ENCODE measurements at places on chromosomes 5 and 9. TPM values are rescaled to one million over a fixed set of nuclear protein-coding genes. Genes with fewer than 3 reads are reported as not detected.

The CCDC192 gene
- not detected for total RNA-seq

The PAPPA gene
- total RNA-seq = 0.68 TPM

The IFNB1 gene
- total RNA-seq = under 0.01 TPM

The GPR151 gene
- not detected for total RNA-seq

The CCDC171 gene
- 2.3 TPM for total RNA-seq

The PDGFRB gene
- under 0.01 TPM for total RNA-seq

The PPP3R2 gene
- not detected for total RNA-seq

The GABRB2 gene
- not detected for total RNA-seq

The FBLL1 gene
- 3.1 TPM for total RNA-seq

The TMC1 gene
- 0.71 TPM for total RNA-seq

The IFNA13 gene
- total RNA-seq = not detected

The ARHGEF28 gene
- total RNA-seq = 58.1 TPM

The C5orf34 gene
- total RNA-seq = 1.3 TPM

The SLC34A3 gene
- total RNA-seq = under 0.01 TPM

The SLC36A3 gene
- total RNA-seq = not detected

The TAF11L10 gene
- total RNA-seq = not detected

The IFNA2 gene
- total RNA-seq = not detected

The SIGMAR1 gene
- total RNA-seq = 84.9 TPM

The UAP1L1 gene
- 4.8 TPM for total RNA-seq

The CD14 gene
- 6.6 TPM for total RNA-seq

The DRD1 gene
- total RNA-seq = not detected

The IFNK gene
- not detected for total RNA-seq

The PCDHA7 gene
- 0.64 TPM for total RNA-seq

The DOCK8 gene
- 0.34 TPM for total RNA-seq

The TMEM215 gene
- total RNA-seq = not detected

The ZDHHC11B gene
- 0.14 TPM for total RNA-seq

The SPINK7 gene
- total RNA-seq = 37.3 TPM

The JAKMIP2 gene
- not detected for total RNA-seq

The NUTM2F gene
- total RNA-seq = not detected

The PCDHGA7 gene
- under 0.01 TPM for total RNA-seq

The SH3TC2 gene
- 6.0 TPM for total RNA-seq

The GPR21 gene
- total RNA-seq = 1.4 TPM

The PFN3 gene
- total RNA-seq = not detected

The MACIR gene
- total RNA-seq = 9.2 TPM

The LTC4S gene
- total RNA-seq = not detected

The NOXA1 gene
- total RNA-seq = 3.3 TPM

The TMEM171 gene
- 0.68 TPM for total RNA-seq

The TRIM36 gene
- total RNA-seq = 0.71 TPM

The NR5A1 gene
- total RNA-seq = not detected

The DMRT3 gene
- total RNA-seq = not detected

The FBXL7 gene
- total RNA-seq = under 0.01 TPM

The COL23A1 gene
- under 0.01 TPM for total RNA-seq

The RAB3C gene
- not detected for total RNA-seq

The ESM1 gene
- not detected for total RNA-seq

The PIP5KL1 gene
- total RNA-seq = 4.3 TPM

The TXNDC8 gene
- not detected for total RNA-seq

The LCN12 gene
- total RNA-seq = not detected

The PSMD5 gene
- 25.1 TPM for total RNA-seq

The THOC3 gene
- total RNA-seq = 111 TPM

The SLC4A9 gene
- total RNA-seq = 0.07 TPM

The NME5 gene
- under 0.01 TPM for total RNA-seq

The MPDZ gene
- total RNA-seq = 30.1 TPM

The FOXD4L5 gene
- total RNA-seq = under 0.01 TPM

The HRH2 gene
- total RNA-seq = not detected

The ENTR1 gene
- 77.6 TPM for total RNA-seq

The PLPP7 gene
- not detected for total RNA-seq

Measured in nasal cavity respiratory epithelium epithelial cell of viscerocranial mucosa (primary cell).